NCI-H1930 (cell line): ENCODE measurements at places on chromosomes 6 and 20.

GRCh38 chr6:142944124-142945048 lies 590 bp downstream of the HIVEP2 start:
- no peak for DNase-seq

DNA sequence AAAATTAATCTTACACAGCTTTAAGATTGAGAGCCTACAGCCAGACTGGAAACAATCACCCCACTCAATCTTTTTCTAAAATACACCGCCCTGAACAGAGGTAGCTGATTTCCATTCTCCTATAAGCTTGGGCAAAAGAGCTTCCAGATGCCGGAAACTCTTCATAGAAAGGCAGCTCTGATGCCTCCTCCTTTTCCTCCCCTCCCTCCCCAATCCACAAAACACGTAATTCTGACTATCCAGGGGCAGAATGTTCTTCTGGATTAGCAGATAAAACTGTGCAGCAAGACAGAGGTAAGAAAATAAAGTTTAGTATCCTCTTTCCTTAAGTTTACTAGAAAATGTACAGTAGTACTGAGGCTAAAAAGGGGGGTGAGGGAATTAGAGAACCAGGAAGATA lies 15.8 kb downstream of the ADNP start:
- DNase-seq: no peak

GRCh38 chr6:12720310-12720709 lies 3.7 kb downstream of the PHACTR1 start:
- no peak for DNase-seq

GRCh38 chr20:32678948-32679347 lies 5.2 kb upstream of the C20orf203 start:
- no peak for DNase-seq

GRCh38 chr6:4664117-4664626 lies 112.0 kb upstream of the CDYL start:
- DNase-seq: no peak

GRCh38 chr6:93307505-93308409 lies 111.6 kb downstream of the EPHA7 start:
- DNase-seq: no peak

DNA sequence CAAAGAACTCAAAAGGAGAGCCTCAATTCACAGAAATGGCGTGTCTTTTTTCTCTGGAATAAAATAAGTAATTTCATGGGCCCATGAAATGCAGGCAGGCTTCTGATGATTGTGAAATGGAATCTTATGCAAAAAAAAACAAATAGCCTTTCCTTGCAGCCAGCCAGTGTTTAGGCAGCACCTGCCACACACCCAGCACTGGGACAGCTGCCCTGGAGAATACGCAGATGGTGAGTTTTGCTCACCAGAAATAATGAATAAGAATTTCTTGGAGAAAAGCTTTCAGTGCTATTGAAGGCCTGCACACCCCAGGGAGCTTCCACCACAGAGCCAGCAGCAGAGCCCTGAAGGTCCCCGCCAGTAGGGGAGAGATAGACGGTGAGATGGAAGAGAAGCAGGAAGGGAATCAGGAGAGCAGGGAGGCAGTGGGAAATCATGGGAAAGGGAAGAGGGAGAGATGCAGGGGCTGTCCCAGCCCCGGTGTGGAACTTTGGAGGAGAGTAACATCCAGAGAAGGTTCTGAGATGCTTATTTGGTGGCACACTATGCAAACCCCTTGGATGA lies 54.9 kb downstream of the PXDC1 start:
- no peak for DNase-seq

GRCh38 chr20:17023806-17024205 lies 203.0 kb upstream of the PCSK2 start:
- no peak for DNase-seq

GRCh38 chr20:11032611-11033010 lies 358.8 kb upstream of the JAG1 start:
- no peak for DNase-seq

- DNase-seq: no peak
These were observed 14.5 kb upstream of the TRIM39 start for GRCh38 chr6:30312266-30312665.

GRCh38 chr6:143598466-143599080 lies 79.2 kb upstream of the PHACTR2 start:
- no peak for DNase-seq

DNA sequence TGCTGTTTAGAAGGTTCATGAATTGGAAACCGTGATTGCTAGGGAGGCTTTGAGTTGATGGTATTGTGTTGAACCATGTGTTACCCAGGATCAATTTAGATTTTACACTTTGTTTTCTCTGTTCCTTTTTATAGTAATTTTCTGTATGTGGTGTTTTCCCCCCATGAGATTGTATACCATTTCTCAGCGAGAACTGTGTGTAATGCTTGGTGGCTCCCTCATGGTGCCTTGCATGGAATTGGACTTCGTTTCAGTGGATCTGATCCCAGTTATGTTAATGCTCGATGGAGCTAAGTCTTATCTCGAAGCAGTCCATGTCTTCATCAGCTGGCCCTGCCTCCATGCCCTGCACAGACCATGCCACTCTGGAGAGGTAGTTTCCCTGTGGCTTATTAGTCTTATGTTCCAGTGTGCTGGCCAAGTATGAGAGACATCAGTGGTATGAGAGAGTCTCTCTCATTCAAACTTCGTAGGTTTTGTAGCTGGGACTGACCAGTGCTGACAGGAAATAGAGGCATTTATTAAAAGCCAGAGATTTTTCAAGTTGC lies 18.7 kb downstream of the PTPN1 start:
- no peak for DNase-seq

DNA sequence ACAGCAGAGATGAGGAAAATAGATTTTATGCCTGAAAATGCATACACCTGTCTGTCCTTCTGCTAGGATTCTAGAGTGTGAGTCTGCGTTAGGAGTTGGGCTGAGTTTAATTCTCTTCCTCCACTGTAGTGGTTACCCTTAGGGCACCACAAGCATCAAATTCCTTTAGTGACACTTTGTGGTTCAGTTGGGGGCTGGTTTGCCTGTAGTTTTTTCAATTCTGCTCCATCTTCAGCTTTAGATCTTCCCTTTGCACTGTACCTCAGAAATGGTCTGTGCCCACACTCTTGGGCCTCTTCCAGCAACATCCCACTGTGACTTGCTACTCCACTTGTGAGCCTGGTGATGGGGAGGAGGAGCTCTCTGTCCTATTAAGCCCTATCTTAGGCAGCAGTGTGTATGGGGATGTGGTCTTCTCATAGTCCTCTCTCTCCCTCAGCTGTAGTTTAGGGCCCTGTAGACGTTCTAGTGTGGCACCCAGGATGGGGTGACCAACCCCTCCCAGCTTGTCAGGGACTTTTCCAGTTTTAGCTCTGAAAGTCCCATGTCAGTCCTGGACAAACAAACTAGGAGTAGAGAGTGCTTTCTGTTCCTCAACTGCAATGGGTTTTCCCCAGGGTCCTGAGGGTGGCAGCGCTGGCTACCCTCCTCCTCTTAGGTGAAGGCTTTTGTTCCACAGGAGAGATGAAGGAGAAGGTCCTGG lies 19.7 kb upstream of the OGFRL1 start:
- no peak for DNase-seq

DNA sequence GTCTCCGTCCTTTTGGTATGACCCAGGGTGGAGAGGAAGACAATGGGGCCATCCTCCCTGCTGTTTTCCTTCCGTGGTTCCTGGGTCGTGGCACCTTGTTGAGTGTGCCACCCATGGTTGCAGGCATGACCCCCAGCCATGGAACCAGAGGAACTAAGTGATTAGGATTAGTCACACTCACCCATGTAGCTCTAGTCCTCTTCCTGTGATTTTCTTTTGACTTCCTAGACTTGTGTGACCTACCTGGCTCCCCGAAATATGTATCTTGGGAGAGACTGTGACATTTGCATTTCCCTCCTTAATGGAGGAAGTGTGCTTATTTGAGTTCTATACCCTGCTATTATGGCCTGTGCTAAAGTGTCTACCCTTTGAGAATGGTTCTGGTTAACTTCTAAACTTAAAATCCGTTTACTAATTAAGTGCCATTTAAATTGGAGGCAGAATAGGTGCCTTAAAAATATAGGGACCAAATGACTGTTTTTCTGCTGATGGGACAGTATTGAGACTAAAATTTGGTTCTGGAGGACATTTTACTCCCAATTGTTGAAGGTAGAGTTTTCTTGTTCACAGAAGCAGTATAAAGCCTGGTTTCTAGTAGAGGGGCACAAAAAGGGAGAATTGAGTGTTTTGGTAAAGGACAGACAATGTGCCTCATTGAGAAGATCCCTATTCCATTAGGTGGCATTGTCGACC lies 545.6 kb downstream of the HDGFL1 start:
- no peak for DNase-seq

- no peak for DNase-seq
These were observed 507.4 kb downstream of the BMP2 start for GRCh38 chr20:7274870-7275269.

DNA sequence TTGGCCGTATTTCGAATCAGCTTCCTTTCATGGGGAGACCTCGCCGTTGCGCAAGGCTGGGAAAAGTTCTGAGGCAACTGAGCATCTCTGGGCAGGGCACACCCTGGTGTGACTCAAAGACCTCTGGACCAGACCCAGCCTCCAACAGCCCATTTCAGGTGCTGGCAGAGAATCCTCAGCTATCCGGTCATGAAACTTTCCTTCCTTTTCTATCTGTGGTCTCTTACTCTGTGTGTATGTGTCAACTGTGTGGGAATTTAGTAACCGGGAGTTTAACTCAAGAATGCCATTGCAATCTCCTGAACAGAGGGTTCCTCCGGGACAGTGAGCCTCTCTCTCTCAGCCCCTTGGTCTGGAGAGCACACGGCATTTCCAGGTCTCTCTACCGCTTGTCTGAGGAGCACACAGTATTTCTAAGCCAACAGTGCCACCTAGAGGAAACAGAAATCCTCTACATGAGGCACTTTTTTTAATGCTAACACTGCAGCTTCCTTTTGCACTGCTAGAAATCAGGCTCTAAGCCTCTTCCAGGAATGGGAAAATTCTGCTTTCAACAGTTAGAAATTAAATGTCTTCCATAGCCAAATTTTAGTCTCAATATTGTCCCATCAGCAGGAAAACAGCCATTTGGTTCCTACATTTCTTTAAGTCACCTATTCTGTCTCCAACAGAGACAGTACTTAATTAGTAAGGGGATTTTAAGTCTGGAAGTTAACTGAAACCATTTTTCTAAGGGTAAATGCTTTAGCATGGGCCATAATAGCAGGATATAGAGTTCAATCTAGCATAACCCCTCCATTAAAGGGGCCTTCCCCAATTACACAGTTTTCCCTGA lies 32.7 kb downstream of the PLN start:
- peak; percentile 33 for DNase-seq

GRCh38 chr20:56573986-56574385 lies 40.9 kb downstream of the FAM209B start:
- DNase-seq: no peak

GRCh38 chr6:52598824-52599190 lies 21.9 kb upstream of the TRAM2 start:
- DNase-seq: no peak

DNA sequence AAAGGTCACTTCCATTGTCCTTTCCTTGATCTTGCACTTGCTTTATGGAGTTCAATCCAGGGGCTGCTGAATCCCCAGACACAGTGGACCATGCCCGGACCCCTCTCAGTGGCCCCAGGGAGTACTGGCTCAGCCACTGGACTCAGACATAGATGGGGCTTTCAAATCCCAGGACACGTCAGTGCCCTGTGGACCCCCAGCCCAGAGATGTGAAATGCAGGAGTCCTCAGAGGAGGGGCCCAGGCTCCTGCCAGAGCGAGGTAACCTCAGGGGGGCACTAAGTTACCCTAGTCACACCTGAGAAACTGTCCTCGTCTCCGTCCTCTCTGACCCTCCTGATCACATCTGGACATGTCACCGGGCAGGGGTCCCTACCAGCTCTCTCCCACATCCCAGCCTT lies 18.7 kb upstream of the APMAP start:
- no peak for DNase-seq

DNA sequence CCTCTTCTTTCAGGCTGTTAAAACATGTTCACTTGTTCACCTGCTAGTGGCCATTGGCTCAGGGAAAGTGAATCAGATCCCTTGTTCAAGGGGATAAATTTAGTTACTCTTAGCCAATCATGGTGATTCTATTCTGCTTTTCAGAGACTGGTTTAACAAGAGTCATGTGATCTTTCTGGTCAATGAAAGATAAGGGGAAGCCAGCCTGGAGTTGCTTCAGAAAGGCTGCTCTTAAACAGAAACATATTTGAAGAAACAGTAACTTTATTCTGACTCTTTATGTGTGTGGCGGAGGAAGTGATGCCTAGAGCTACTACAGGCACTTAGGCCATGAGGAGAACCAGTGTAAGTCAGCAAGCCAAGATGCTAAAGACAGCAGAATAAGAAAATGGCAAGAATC lies 28.1 kb upstream of the AHI1 start:
- no peak for DNase-seq
